T-cell (primary cell): ENCODE measurements at places on chromosomes 4 and X.

DNA sequence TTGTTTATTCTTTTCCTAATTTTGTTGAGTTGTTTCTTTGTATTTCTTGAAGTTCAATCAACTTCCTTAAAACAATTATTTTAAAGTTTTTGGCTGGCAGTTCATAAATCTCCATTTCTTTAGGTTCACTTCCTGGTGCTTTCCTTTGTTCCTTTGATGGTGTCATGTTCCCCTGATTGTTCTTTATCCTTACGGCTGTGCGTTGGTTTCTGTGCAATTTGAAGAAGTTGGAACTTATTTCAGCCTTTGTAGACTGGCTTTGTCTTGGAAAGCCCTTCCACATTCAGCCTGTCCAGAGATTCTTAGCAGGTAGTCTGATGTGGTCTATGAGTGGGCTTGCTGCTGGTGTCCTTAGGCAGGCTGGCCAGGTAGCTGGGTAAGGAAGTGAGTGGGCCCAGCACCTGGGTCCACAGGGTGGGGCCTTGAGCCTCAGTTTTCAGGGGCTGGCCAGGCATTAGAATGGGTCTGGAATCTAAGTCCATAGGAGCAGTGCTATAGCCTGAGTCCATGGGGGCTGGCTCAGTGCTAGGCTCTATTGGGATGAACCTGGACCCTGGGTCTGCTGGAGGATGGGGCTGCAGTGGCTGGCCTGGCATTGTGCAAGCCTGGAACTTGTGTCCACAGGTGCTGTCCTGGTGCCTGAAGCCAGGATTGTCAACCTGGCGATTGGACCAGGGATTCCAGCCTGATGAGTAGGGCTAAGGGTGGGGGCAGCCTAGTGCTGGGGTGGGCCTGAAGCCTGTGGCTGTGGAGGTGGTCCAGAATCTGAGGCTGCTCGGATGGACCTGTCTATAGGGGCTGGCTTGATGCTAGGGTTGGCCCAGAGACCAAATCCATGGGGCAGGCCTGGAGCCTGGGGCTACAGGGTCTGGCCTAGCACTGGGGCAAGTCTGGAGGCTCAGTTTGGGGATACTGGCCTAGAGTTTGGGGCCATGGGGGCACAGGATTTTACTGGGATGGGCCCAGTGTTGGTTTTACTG, 152.4 kb downstream of the STAG2 start:
- no peak for DNase-seq

DNA sequence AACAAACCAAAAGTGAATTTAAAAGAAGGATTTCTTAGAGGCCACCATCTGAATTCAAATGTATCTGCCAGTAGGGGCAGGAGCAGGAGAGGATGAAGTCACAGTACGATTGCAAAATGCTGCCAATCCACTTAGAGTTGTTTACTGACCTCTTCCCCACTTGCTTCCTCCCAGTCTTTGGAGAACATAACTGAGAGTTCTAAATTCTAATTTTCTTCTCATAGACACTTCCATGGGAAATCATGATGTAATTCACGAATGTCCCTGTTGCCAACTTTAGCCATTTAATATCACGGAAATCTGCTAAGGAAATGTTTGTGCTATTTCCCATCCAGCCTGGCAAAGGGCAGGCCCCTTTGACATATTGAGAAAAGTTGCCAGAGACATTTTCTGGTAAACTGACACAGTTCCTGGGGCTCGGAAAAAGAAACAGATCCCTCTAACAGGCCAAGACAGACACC, 33.6 kb upstream of the NOCT start:
- DNase-seq: no peak

DNA sequence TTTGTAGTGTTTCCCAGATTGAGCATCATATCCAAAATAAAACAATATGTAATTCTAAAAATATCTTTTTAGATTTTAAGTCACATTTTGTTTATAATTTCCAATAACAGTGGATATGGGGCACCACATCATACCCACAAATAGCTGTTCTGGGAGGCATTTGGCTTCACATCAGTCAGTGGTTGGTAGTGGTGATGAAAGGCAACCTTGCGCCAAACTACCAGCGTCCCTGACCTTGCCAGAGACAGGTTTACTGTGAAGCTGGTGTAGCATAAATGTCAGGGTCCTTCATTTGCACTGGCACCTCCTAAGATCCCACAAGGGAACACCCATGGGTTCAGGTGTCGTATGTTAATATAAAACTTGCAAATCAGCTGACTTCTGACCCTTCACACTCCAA, 222.2 kb downstream of the DCTD start:
- DNase-seq: no peak

DNA sequence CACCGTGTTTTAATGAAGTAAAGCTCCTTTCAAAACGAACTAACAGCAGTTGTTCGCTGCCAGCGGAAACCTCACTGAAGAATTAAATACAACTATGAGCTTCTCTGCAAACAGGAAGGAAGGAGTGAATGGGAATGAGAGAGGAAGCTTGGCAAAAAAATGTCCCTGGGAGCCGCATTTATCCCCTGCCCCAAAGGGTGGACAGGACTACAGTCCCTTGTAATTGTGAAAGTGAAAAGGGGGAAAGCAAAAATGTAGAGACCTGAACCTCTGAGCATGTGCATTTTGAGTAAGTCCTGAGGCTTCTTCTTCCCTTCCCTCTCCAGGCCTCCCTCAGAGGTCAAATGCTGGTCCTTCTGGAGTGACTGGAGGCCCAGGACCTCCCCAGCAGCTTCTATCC, 53.8 kb upstream of the BMP2K start:
- DNase-seq: no peak

DNA sequence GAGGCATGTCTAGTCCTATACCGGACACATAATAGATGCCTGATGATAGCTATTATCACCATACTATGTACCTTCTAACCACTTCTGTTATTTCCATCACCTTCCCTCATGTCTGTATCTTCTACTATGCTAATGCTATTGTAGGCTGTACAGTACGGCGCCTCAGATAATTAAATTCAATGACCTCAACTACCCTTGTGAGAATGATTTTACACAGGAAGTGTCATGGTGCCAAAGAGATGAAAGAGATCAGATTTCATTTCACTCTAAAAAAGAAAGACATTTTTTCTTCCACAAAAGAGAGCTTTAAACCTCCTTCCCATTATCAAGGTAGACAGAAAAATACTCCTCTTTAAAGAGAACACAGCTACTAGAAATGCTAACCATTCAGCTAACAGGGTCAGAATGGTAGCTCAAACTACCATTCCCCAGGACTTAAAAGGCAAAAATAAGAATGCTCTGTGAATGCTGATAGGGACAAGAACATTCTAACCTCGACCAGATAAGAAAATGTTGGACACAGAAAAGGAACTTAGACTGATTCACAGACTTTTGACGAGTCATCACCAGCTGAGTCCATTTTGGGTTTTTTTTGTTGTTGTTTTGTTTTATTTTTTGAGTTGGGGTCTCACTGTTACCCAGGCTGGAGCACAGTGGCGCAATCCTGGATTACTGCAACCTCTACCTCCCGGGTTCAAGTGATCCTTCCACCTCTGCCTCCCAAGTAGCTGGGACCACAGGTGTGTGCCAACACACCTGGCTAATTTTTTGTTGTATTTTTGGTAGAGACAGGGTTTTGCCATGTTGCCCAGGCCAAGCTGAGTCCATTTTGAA, 99.2 kb upstream of the RAPGEF2 start:
- DNase-seq: no peak

GRCh38 chr4:161564230-161564834, 599.5 kb downstream of the FSTL5 start:
- no peak for DNase-seq

GRCh38 chr4:10006231-10006600, 15.1 kb downstream of the SLC2A9 start:
- DNase-seq: no peak

DNA sequence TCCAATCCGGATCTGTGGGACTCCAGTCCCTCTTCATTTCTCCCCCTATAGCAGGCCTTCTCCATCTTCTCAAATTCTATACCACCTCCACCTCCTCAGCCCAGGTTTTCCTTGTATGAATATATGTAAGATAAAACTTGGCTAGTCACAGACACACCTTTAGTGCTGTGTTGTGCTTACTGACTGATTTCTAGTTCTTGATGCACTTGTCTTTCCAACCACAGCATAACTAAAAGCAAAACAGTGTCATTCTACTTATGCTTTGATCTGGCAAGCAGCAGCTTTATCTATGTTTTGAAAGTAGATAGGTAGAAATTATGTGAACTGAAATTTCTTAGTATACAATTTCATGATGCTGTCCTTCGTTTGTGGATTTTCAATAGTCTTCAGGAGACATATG, 47.5 kb downstream of the CCNI start:
- no peak for DNase-seq

- DNase-seq: no peak
Measured at GRCh38 chr4:125016892-125017299, 297.9 kb upstream of the FAT4 start.

GRCh38 chrX:109943740-109944092, 59.2 kb upstream of the TMEM164 start:
- DNase-seq: no peak

- DNase-seq: no peak
Measured at GRCh38 chr4:147122685-147123084, 177.0 kb upstream of the TTC29 start.

- no peak for DNase-seq
Measured at GRCh38 chr4:139278912-139279759, 889 bp downstream of the MGARP start.

DNA sequence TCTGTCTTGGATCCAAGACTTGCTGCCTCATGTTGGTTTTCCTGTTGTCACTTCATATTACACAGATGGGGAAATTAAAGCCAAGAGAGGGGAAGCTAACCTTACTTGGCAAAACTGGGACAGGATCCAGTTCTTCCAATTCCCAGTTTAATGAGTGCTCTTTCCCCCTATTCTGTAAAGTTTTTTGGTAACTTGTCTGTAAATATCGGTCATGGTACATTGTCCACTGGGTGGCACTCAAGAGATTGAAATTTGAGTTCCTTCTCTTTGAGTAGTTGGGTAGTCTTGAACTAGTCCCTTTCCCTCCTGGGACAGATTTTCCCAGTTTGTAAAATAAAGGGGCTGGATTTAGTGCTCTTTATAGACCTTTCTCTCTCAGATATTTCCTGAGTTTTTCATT, 12.4 kb upstream of the EOLA2 start:
- no peak for DNase-seq

DNA sequence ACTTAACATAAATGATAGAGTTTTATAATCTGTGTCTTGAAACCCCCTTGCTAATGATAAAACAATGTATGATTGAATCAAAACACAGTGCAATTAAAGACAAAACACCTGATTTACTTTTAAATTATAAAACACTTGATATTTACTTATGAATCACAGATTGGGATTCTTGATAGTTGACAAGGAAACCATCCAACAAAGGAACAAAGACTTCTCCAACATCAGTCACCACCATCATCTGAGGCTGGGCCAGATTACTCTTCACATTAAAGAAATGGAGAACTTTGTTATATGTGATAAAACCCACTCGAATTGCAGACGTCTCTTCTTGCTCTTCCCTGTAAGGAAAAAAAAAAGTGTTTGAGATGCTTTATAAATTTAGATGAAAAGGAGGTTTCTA, 67.4 kb downstream of the METTL14 start:
- no peak for DNase-seq

DNA sequence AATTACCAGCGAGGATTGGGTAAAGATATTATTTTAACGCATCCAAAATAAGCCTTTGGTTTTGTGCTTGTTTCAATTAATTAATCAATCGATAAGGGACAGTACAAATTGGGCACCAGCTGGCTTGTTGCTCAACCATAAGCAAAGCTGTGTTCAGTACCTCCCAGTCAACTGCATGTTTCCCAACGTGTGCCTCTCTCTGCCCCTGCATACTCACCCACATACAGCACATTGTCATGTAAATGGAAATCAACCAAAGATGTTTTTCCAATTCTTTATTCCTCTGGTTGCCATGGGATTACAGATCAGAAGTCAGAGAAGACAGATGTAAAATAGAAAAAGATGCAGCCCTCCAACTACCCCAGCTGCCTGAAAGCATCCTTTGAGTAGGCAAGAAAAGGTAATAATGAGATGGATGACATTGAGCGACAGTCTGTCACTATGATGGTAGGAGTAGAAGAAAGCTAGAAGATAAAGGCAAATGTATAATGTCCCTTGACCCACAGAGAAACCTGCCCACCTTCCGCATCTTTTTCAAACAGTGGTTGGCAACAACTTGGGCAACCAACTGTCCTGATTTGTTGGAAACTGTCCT, 92.7 kb upstream of the TSPAN7 start:
- DNase-seq: no peak

GRCh38 chrX:40646489-40647306, 663 bp downstream of the CXorf38 start:
- peak; percentile 8 for DNase-seq

GRCh38 chr4:158020176-158020575, 152.6 kb downstream of the GASK1B start:
- DNase-seq: no peak

DNA sequence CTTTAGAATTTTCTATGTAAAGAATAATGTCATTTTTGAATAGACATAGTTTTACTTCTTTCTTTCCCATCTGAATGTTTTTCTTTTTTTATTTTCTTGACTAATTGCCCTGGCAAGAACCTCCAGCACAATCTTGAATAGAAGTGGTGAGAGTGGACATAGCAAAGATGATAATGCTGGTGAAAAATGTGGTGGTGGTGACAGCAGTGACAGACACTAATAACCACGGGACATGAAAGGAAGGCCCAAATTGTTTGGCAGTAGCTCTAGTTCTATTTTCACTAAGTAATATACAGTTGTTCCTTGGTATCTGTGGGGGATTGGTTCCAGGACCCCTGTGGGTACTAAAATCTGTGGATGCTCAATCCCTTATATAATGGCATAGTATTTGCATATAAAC, 29.6 kb downstream of the C4orf54 start:
- no peak for DNase-seq

DNA sequence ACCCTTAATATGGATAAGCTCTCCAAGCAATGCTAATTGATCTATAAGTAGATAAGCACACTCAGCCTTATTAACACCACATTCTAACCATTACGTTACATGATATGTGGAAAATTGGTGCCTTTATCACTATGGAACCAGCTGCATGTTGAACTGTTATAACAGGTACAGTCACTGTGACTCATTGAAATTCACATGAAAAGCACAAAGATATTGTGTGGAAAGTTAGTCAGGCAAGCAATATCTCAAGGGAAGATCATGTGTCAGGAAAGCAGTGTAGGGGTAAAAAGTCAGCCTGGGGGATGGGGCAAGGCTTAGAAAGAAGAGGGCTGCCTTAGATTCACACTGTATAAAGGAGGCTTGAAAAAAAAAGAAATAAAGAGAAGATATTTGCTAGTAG, 313.7 kb upstream of the SMIM31 start:
- no peak for DNase-seq

GRCh38 chr4:55553441-55554201, 6.9 kb upstream of the CLOCK start:
- no peak for DNase-seq
